ENCODE measurements at places on chromosomes 13 and 19.
A peak's percentile ranks its signal among the peaks of the same experiment; 100 is the strongest.

GRCh38 chr19:17582613-17583012 is 27.2 kb downstream of the COLGALT1 start:
- no peak for DNase-seq

DNA sequence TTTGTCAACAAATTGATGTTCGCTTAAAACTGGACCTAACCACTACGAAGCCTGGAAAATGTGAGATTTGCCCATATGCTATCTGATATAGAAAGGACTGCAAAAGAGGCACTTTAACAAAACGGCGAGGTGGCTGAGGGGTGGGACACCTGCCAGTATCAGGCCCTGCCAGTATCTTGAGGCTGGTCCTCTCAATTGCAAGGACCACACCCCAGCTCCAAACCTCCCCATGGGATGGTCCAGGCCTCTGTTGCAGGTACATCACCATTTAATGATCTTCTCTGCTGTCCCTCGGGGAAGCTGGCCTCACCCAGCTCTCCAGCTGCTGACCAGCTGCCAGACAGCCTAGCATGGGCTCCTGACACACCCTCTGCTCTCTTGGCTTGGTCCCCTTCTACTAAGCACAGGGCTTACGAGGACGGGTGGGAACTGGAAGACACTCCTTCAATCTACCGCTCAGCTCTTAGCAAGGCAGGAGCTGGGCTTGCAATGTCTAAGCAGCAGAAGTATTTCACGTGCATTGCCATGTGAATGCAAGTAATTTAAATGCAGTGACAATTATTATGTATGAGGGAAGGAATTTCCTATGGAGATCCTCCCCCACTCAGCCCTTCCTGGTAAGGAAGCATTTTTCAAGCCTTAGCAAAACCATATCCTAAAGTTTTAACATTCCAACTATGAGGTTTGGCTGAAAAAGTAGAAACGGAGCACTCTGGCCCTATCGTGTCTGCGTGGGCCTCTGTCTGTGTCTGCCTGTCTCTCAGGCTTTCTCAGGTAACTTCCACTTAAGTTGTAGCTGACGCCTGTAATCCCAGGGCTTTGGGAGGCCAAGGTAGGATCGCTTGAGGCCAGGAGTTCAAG is 63.9 kb downstream of the LATS2 start:
- DNase-seq = no peak

DNA sequence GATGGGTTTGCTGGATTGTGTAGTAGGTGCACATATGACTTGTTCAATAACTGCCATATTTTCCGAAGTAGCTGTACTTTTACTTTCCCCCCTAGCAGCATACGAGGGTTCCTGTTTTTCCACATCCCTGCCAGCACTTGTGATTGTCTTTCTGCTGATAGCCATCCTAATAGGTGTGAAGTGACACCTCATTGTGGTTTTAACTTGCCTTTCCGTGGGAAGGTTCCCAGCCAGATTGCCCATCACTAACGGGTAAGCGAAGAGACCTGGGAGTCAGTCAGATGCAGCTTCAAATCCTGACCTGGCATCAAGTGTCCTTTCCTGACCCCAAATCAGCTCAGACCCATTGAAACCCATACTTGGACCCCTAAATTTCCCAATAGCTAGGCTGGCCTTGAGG is 4.5 kb downstream of the CLPTM1 start:
- no peak for DNase-seq

- DNase-seq = no peak
Measured at GRCh38 chr13:31431722-31432137, 232.0 kb downstream of the B3GLCT start.

DNA sequence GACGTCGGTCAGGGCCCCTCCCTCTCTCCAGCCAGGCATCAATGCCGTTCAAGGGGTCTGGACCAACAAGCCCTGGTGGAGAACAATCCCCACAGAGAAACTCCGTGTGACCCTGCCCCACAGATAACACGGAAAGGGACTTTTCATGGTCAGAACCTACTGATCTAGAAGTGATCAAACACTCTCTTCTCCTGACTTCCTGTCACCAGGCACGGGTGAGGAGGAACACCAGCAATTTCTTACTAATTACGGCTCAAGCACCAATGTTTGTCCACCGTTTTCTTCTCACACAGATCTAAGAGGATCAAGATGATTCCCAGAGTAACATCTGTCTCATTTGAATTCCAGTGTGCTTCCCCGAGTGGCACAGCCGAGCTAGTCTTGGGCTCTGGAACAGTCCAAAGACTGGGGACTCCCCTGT is 11.8 kb downstream of the RASA3 start:
- no peak for DNase-seq

GRCh38 chr13:51004111-51004865 is 94.7 kb downstream of the RNASEH2B start:
- DNase-seq = no peak

- no peak for DNase-seq
Measured at GRCh38 chr13:111914241-111915103, 152.5 kb upstream of the SOX1 start.

DNA sequence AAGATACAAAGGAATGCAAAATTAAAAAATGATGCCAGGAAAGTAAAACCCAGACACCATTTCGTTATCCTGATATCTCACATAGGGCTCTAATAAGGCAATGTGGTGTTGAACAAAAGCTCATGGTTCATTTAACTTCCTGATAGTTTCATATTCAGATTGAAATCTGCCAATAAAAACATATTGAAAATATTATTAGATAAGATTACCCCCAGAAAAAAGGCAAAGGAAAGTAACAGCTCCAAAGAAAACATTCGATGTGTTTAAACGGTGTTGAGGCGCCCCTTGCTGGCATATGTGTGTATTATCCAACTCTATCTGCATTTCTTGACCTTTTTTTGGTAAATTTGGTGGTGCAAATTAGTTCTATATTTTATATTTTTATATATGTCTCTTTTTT is 75.9 kb downstream of the ESD start:
- DNase-seq = peak; percentile 35

DNA sequence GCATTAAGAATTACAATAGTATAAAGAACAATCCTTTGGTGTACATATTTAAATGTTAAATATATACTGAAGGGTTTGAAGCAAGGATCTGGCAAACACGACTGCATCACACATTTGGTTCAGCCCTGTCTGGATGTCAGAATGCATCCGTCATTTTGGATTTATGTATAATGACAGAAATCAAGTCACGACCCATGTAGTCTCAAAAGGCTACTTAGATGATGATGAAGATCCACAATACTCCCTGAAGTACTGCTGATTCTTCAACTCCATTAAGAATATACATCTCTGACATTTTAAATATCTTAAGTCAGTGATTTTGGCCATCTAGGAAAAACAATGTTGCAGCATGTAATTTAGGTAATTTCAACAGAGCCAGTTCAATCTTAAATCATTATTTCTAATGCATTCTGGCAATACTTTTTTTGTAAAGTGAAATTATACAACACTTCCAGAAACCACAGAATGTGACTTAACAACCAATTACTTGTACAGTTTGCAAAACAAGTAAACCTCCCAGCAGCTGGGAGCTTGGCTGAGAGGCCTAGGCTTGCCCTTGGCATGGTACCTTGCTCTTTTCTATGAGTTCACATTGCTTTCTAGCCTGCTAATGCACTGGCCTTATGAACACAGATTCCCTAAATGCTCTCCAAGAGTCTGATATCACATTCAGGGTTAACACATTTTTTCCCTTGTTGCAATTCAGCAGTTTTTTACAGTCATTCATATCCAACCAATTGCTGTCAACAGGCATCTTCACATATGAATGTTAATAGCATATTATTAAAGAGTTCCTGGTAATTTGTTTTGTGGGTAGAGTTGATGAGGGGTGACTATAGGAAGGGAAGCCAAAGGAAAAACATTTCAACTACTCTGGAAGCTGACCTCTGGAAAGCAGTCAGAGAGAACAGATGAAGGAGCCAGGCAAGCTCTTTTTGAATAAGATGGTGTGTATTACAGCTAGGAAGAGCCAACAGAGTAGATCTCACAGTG is 175.2 kb downstream of the ENOX1 start:
- no peak for DNase-seq

DNA sequence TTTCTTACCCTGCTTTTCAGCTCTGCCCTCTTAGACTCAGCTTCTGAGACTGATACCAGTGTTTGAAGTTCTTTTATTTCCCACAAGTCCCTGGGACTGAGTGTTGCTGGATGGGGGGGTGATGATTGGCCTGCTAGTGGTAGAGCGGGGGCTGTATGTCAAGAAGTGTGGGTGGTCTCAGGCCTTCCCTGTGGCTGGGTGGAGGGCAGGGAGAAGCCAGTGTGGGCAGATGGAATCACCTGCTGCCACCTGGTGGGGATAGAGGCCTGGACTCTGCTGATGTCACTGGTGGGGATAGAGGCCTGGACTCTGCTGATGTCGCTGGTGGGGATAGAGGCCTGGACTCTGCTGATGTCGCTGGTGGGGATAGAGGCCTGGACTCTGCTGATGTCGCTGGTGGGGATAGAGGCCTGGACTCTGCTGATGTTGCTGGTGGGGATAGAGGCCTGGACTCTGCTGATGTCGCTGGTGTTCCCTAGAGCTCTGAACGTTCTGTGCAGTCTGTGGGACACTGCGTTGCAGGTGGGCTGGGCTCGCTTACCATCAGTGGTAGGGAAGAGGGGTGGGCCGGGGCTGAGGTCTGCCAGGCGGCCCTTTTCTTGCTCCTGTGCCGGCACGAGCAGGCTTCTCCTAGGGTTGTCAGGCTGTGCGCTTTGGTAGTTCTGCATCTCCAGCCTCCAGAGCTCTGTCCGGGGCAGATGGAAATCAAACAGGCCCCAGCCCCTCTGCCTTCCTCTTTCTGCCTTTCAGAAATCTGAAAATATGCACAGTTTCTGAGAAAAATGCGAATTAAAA is 101.3 kb downstream of the ARHGEF7 start:
- DNase-seq = no peak

DNA sequence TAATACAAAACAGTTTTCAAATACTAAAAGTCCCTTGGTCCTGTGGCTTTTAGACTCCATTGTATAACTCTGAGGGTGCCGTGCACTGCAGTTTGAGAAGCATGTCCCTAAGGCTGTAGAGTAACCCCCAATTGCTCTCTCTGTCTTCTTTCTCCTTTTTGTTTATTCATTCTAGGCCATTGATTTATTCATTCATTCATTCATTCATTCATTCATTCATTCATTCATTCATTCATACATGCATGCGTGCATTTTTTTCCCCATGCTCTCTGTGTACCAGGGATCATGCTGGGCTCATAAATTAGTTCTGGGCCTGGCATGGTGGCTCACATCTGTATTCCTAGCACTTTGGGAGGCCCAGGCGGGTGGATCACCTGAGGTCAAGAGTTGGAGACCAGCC is 19.3 kb downstream of the PRR22 start:
- no peak for DNase-seq

DNA sequence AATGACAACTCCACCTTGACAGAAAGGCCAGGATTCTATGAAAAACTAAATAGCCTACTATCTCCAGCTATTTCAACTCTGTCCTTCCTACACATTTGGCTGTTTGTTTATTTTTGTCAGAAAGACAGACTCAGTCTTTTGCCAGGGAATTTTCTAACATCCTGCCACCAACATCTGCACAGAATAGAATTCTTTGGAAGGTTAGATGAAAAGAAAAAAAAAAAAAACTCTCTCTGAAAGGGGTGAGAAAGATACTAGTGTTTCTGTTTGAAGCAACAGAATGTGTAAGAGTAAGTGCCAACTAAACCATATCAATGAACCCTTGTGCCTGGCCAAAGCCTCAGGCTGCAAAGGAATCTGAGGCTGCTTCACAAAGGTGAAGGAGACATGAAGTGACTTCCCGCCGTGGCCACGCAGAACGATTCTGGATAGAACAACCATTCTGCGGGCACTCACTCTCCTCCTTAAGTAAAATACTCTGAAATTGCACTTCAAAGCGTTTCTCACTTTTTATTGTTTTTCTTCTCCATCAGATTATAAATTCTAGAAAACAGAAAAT is 498.2 kb downstream of the IRS2 start:
- no peak for DNase-seq

DNA sequence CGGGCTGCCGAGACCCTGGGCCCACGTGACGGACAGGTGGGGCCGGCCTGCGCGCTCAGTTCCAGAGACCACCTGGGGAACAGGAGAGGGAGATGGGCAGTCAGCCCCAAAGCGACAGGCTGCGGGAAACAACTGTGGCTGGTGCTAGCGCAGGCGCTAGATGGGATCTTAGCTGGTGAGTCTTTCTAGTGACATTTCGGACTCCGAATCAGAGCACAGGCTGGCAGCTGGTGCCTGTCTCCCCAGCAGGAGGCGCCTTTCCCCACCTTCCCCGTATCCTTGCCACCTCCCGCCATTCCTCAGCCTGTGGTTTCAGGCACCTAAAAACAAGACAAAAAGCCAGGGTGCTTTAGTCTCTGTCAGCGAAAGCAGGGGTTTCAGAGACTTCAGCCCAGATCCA is 19.4 kb upstream of the RANBP3 start:
- DNase-seq = no peak

GRCh38 chr19:29612801-29613595 is 6.9 kb downstream of the POP4 start:
- DNase-seq = no peak

- no peak for DNase-seq
Measured at GRCh38 chr19:41324921-41325639, 15.1 kb downstream of the CCDC97 start.

DNA sequence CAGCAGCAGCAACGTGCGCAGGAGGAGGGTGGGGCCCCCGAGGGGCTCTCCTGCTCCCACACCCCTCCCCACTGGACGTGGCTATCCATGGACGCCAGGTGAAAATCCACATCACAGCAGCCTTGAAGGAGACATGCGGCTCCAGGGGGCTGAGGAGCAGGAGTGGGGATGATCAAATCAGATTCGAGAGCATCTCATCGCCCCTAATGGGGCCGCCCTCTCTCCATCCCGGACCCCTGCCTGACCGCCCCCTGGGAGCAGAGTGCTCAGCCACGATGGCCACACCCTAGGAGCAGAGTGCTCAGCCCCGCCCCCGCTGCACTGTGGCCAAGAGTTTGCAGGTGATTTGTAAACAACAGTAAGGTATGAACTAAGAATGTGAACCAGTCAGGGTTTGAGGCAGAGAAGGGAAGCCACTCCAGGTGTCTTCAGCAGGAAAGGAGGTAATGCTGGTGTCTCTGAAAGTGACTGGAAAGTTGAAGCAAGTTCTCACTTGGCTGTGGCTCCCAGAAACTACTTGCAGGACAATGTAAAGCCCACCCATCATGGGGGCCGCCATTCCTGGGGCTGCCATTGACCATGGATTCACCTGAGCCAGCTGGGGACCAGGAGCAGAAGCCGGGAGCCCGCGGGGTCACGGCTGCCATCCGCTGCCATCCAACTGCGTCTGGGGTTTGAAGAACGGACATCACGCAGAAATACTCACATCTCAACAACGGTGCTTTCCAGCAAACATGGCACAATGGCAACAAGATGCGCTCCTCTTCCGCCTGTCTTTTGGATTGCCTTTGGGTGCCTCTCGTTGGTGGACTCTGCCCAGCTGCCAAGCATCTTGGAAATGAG is 71.8 kb downstream of the SPACA7 start:
- DNase-seq = no peak

Measured in smooth muscle cell of the brain vasculature (primary cell).